ENCODE measurements at places on chromosomes 5 and 9.

DNA sequence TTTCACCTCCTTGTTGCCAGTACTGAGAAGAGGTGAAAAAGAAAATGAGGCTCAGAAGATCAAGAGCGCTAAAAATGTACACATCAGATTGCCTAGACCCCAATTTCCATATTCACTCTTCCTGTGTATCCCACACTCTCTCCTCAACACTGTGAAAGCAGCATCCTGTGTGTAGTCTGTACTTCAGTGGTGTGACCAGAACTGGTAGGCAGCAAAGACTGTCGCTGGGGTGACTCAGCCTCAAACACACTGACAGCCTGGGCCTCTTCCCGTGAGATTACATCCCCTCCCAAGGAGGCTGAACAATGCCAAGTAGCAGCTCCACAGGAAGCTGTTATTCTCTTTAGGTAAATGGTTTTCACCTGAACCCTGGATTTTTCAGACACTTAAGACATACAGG, 135.5 kb downstream of the CCDC192 start:
- no peak for DNase-seq

DNA sequence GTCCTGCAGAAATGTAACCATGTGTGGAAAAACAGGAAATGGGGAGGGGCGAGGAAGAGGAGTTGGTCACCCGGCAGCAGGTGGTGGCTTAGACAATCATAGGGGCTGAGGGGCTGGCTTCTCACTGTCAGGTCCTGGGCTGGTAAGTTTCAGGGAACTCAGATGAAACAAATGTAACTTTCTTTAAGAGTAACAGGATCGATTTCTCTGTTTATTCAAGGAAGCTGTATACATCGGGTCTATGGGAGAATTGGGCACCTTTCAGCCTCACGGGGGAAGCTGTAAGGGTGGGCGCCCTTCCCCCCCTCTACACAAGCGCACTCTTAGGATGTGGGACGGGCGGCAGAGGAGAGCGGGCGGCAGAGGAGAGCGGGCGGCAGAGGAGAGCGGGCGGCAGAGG, 104.3 kb upstream of the SIMC1 start:
- DNase-seq: no peak

- DNase-seq: no peak
These were observed 738 bp downstream of the FSTL4 start for GRCh38 chr5:133611357-133612248.

GRCh38 chr9:18821788-18822187, 211.2 kb downstream of the SAXO1 start:
- no peak for DNase-seq

GRCh38 chr5:113257545-113257944, 177.2 kb downstream of the TSSK1B start:
- no peak for DNase-seq

GRCh38 chr9:92721548-92721947, 43.1 kb downstream of the BICD2 start:
- DNase-seq: no peak

GRCh38 chr9:83238871-83239640, 176.1 kb upstream of the RASEF start:
- DNase-seq: no peak

GRCh38 chr9:110021891-110022290, 186.1 kb downstream of the C9orf152 start:
- no peak for DNase-seq

DNA sequence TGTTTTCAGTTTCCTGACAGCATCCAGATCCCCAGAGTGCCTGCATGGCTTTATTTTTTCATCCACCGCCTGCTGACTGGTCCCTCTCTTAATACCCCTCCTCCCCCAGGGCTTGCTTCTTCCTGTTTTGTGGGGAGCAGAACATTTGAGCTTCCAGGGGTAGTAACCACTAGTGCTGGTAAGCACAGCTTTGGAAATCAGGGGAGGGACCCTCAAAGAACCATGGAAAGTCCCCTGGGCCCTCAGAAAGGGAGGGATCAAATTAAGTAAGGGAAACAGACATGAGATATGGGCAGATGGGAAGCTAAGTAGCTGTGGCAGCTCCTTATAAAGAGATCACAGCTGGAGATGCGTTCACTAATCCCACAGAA, 26.8 kb downstream of the GRIA1 start:
- no peak for DNase-seq

DNA sequence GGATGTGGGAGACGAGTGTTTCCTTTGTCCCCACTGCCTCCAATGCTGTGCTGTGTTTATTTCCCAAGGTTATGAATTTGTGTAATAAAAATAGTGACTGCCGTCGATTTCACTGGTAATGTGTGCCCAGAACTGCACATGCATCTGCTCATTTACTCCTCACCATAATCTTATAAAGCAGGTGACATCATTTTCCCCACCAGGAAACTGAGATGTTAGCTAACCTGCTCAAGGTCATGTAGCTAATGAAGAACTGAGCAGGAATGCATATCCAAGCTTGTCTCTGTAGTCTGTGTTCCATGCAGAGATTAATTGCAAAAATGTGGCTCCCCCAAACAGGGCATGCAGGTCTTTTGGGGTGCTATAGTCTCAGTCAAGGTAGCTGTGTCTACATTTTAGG, 224.4 kb downstream of the TENT4A start:
- DNase-seq: no peak

DNA sequence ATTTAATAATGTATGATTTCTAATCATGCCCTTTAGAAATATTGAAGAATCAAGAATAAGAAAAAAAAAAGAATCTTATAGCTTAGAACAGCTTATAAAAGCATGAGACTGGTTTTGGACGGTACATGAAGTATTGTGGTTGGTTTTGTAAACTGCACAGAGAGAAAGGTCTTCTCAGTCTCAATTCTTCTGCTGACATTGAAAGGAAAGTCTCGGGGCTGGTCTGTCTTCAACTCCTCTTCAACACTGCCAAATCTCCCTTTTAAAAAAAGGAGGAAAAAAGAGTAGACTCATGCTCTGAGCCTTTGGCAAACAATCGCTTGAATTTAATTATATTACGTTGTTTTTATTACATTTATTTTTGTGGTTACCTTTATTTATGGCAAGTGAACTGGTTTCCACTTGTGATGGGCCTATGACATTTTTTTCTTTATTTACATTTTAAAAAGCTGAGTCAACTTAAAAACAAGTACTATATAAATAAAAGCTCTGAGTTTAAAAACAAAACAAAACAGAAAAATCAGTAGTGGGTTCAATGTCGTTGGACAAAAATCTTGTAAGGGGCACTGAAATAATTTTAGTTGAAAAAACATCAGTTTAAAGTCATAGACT, 32.8 kb upstream of the EBF1 start:
- no peak for DNase-seq

DNA sequence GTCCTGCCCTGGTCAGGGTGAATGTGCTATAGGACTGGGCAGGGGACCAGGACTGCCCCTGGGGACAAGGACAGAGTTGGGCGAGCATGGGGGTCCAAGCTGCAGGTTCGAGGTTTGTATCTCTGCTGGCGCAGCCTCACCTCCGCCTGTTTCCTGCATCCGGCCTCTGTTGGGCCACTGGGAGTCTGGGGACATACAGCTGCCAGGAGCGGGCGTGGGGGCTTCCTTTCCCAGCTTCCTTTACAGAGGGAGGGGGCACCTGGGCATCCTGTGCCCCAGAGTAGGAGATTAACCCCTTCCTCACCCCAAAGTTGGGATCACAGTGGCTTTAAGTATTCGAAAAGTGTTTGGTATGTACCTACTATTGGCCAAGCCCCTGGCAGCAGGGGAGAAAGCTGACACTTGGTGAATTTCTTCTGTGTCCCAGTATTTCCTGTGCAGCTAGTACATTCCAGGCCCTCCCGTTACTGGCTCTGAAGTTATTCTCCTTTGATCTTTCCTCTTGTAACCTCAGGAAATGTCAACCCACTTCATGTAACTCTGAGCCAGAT, 19.0 kb downstream of the OLFML2A start:
- DNase-seq: no peak

DNA sequence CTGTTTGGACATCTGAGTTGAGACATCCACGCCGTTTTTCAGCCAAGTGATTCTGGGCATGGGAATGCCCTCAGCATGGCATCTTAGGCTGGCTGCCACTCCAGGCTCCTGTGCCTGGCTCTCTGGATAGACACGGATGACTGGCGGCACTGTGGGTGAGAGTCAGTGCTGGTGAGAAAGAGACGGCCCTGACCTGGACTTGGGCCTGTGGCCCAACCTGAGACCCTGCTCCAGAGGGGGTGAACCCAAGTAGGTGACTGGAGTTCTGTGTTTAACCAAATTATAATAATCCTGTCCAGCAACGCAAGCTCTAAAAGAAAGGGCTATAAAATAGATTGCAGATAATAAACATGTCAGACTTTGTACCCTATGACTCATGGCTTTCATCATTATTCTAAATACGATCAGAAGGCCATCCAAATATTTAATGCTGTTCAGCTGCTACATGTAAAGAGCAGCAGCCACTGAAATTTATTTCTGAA, 173.9 kb downstream of the HSPA4 start:
- no peak for DNase-seq

GRCh38 chr5:180208038-180208434, 975 bp downstream of the RASGEF1C start:
- DNase-seq: no peak

GRCh38 chr5:160254706-160255105, 25.4 kb downstream of the FABP6 start:
- no peak for DNase-seq

GRCh38 chr9:95887926-95888497, 12.5 kb downstream of the ERCC6L2 start:
- no peak for DNase-seq

DNA sequence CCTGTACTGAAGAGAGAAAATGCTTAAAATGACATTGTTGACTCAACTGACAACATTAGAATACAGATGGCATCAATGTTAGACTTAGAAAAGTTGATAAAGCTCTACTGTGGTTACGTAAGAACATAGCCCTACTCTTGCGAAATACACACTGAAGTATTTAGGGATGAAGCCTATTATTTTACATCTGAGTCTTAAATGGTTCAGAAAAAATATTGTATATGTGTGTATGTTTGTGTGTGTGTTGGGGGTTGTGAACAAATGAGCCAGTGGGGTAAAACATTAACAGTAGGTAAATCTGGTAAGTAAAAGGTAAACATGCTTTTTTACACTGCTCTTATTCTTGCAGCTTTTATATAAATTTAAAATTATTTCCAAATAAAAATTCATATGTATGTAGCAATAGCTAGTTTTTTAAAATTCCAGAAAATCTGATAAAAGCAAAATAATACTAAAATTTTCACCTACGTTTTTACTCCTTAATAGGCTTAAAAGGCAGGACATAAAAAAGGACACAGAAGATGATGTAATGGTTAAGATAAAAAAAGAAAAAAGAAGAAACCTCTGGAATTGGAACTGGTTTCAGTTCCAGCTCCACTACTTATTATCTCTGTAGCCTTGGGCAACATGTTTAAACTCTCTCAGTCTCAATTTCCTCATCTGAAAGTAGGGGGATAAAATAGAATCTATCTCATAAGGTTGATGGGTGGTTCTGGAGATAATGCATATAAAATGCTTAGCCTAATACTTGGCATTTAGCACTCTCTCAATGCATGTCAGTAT, 44.3 kb downstream of the GARNL3 start:
- DNase-seq: no peak

- DNase-seq: no peak
These were observed 22.5 kb downstream of the TRPM6 start for GRCh38 chr9:74865177-74865576.

DNA sequence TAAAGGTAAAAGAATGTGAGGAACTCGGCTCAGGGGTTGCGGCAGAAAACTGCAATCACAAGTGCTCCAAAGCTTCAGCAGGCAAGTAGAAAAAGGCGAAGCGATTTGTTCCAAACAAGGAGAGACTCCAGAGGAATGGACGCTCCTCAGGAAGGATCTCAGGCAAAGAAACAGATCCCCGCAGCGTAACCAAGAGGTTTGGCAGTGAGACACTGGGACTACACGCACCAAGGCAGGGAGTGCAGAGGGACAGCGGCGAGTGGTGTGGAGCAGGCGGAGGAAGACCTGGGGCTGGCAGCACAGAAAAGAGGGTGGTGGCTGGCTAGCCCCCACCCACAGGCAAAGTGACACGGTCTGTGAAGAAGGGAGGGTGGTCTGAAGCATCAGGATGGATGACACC, 54.7 kb upstream of the GOLPH3 start:
- DNase-seq: no peak

- DNase-seq: no peak
These were observed 10.8 kb downstream of the C5orf15 start for GRCh38 chr5:133957591-133957990.

DNA sequence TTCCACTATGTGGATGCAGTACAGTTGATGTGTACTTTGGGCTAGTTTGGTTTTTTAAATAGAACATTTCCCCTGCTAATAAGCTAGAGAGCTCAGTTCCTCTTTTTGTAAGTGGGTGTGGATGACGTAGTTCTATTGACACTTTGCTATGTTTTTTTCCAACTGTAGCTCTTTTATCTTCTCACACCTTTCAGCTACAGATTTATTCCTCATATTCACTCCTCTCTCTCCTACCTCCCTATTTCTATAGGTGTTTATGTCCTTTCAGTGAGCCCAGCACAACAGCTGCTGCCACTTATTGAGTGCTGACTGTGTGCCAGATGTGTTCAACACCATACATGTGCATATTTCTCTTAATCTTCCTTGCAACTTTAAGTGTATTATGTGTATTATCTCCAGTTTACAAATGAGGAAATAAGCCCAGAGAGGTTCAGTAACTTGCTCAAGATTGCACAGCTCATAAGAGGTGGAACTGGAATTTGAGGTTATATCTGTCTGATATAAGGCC, 215.7 kb downstream of the SEMA6A start:
- DNase-seq: no peak

DNA sequence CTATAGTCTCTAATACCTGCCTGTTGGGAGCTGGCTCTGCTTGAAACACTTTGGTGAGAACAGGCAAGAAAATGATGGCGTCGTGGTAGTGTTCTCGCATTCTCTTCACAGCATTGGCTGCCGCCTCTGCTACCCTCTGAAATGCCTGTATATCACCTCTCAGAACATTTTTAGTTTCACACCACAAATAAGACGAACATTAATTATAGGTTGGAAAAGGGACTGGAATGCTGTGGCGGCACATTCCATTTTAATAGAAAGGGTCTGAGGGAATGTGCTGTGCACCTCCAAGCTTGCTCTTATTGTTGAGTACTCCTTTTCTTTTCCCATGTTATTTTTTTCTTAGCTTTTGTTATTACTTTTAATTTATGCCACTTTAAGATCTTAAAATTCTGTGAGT, 134.6 kb upstream of the HMHB1 start:
- no peak for DNase-seq

DNA sequence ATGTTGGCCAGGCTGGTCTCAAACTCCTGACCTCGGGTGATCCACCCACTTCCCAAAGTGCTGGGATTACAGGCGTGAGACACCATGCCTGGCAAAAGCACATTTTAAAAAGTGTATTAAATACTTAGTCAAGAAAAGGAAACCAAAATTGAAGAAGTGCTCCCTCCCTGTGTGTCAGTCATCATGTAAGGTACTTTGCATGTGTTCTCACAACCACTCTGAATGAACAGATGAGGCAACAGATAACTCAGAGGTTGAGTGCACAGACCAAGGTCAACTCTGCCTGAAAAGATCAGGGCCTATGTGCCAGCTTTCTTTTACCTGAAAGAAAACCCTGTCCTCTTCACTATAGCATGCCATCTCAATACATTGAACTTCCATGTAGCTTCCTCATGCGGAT, 289.7 kb downstream of the MRPS30 start:
- DNase-seq: no peak
